ENCODE measurements at places on chromosomes 4 and X.

DNA sequence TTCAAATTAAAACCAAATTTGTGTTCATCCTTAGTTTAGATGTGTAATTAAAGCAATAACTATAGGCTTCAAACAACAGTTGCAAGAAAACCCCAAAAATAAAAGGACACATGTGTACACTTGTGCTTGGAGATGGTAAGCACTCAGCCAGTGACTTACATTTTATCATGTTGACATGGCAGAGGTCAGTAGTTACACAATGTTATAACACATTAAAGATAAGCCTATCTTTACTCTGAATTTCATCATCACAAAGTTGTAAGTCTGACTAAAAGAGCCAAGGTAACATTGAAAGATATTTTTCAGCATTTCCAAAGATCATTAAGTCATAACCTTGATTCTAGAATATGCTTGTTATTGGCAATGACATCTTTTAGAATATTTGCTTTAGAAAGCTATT is 98.5 kb upstream of the PNPLA4 start:
- DNase-seq: no peak

- DNase-seq: no peak
Measured at GRCh38 chr4:171719691-171720090, 93.5 kb upstream of the GALNTL6 start.

DNA sequence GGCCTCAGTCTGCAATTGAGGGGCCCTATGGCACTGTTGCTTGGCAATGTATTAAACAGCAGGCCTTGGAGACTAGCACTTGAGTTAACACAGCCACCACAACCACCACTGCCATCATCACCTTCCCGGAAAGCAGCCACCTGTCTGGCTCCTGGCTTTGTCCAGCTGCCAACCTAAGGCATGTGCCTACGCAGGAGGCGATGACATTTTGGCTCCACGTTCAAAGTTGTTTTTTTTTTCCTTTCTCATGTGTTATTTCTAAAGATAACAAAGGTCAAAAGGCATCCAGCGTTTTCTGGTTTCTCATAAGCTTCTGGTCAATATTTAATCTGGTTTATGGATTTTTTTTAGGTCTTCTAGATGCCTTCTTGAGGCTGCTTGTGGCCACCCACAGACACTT is 7.5 kb downstream of the CLDN2 start:
- DNase-seq: no peak

DNA sequence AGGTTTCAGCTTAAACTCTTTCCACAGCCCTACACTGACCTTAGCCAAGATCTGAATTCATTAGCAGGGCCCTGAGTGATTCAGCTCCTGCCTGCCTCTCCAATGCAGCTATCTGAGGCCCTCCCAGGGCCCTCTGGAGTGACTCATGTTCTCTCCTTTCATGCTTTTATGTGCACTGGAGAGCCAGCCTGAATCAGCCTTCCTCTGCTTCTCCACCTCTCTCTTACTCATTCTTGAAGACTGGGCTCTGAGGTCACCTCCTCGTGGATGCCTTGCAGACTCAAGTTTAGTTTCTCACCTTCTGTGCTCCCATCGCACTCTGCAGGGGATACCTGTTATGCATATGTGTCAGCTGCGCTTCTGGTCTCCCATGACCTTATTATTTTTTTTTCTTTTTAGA is 3.1 kb upstream of the OCIAD2 start:
- no peak for DNase-seq

DNA sequence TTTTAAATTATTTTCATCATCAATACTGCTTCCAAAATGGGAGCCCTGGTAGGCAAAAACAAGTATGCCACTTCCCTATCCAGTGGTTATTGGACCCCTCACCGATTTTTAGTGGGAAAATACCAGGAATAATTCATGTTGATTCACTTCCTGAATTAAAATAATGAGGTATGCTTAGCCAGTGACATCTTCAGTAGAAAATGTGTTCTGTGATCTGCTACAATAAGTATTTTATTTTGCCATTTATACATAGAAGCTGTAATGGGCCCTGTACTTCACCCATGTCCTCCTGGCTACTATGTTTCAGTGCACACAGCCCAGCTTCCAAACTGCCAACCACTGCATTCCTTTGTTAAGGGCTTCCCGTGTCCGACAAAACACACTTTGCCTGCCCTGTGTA is 41.0 kb upstream of the KLHL34 start:
- DNase-seq: no peak

DNA sequence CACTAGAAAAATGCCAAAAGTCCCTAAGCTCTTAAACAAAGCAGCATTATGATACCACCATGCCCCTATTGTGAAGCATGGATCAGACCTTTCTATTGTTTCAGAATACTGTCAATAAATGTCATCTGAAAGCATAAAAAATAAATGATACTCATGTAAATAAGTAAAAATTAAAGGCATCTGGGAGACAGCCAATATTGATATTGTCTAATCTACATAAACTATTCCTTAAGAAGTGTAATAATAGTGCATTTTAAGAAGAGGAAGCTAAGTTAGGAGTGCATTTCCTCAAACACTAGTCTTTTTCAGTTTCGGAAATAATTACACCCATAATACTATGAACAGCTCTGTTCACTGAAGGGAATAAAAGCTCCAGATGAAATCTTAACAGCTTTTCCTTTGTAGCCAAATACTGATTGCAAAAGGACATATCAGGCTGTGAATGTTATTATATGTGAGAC is 181.6 kb downstream of the SPOCK3 start:
- DNase-seq: no peak

DNA sequence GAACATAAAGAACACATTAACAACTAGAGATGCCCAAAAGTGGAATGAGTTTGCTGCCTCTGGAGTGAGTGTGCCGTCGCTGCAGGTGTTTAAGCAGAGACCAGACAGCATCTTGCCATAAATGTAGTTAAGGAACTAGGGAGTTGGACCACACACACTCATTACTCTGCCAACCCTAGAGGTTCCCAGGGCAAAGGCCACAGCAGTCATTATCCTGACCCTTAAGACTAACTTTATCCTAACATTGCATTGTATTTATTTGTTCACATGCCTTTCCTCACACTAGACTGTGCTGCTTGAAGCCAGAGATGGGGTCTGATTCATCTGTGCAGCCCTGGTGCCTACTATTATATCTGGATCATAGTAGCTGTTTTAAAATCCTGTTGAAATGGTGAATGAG is 16.9 kb upstream of the PLA2G12A start:
- no peak for DNase-seq

DNA sequence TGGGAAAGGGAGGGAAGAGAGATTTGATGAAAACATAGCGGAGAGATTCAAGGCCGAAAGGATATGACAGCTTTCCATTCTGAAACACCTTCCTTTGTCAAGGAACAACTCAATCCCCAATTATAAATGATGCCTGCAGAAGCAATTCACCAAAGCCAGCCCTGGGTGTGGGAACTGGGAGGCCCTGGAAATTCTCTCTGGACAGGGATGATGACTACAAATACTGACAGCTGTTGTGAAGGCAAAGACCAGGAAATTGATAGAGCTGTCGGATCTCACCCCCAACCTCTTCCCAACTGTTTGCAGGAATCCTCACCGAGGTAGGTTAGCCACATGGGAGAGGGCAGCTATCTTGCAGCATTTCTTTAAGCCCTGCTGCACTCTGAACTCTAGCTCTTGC is 54.3 kb downstream of the CCDC149 start:
- no peak for DNase-seq

DNA sequence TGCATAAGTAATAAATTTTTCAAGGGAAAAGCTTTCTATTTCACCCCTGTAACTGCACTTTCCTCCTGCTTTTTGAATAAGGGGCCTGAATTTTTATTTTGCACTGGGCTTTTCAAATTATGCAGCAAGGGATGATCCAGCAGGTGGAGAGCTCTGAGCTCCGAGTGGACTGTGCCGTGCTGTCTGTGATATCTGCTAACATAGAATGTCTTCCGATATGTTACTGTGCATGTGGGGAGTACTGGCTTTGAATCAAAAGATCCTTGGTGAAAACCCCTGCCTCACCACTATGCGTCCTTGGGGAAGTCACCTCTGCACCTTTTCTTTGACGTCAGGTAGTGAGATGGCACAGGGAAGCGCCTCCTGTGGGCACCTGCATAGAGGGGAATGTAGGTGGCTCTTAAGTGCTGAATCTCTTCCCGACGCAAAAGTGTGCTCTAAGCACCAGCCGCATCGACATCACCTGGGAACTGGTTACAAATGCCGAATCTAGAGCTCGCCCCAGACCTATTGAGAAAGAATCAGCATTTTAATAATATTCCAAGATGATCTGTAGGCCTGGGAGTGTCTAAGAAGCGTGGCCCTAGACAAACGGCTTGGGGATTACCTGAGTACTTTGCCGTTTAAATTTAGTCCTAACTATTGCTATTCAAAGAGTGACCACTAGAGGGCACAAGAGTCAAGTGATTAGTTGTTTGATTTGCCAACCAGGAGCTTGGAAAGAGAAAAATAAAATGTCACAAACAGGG is 19.2 kb upstream of the WFS1 start:
- no peak for DNase-seq

GRCh38 chrX:12467321-12467720 is 323.9 kb upstream of the PRPS2 start:
- no peak for DNase-seq

DNA sequence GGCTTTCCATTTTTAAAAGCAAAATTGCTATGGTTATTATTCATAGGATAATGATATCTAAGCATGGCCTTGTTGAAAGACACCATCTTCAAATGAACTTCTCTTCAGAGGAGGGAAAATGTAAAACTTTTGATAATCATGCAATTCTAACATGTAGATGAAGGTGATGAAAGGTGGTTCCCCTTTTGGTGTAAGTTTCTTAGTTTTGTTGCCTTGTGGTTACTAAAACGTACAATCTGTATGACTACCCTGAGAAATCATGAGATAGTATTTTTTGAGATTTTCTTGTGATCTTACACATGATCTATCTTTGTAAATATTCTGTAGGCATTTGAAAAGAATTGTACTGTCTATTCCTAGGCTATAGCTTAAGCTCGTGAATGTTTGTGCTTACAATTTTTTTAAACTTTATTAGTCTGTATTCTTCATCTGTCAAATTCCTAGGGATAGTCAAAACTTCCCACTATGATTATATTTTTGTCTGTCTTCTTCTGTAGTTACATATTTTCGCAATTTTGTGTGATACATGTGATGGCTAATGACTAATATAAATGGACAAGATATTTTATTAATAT is 47.5 kb downstream of the PTPN13 start:
- no peak for DNase-seq

DNA sequence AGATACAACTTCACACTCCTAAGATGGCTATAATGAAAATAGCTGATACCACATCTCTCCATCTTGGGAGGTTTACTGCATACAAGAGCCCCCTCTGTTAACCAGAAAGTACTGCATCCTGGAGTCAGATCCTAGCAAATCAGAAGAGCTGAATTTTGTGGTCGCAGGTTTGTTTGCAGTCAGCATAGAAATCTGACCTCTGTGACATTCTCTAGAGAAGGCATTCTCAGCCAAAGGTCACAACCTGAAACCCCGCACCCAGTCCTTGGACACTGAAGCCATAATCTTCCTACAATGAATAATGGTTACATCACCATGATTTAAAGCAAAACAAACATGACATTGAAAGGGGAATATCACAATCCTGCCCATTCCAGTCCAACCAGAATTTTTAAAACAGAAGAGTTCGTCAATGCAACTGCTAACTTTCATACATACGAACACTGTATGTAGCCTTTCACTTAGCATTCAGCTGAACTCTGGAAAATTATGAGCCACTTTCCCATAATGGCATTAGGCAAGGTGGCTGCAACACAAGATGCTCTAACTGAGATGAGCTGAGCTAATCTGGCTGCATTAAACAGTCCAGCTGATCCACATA is 17.6 kb downstream of the HS6ST2 start:
- DNase-seq: no peak

- DNase-seq: no peak
Measured at GRCh38 chr4:107837317-107837716, 12.6 kb downstream of the SGMS2 start.

DNA sequence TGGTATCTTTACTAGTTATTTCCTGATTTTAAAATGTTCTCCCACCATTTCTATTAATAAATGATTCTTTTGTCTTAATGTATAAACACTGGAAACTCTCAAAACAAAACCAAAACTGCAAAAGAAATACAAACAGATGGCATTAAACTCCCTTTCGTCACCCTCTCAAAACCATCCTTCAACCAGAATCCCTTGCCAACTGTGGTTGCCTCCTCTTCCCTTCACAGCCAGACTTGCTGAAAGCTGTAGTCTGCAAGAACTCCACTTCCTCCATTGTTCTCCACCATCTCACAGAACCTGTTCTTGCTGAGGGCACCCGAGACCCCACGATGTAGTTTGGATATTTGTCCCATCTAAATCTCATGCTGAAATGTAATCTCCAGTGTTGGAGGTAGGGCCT is 96.5 kb downstream of the WWC2 start:
- DNase-seq: no peak

DNA sequence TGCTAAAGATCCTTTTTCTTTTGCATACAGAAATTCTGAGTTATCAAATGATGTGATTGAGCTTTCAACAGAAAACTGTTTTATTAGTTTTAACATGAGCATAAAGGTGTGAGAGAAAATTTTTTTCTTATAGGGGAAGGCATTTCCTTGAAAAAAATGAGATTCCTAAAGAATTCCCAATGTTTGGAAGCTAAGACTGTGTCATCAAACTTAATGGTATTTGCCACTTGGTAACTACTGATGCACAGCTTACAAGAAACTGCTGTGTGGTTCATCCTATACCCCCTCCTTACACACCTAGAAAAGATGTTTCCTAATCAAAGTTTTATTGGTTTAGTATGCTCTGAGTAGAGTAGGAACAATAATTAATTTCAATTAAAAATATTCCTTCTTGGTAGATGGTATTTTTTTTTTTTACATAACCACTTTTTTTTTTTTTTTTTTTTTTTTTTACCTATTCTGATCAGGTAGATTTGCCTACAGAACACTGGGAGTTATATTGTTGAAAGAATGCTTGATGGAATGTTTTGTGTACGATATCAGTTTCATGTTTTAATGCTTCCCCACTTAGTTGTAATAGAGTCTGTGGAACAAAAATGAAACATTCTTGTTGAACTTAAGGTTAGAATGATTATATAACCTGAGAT is 6.0 kb downstream of the PTPN13 start:
- no peak for DNase-seq

- DNase-seq: no peak
Measured at GRCh38 chr4:128379860-128380259, 92.2 kb upstream of the PGRMC2 start.

Data from progenitor cell of endocrine pancreas (in vitro differentiated cells).